ENCODE measurements at places on chromosomes 11 and 22.

- DNase-seq = no peak
These were observed 3.6 kb upstream of the FBXO3 start for GRCh38 chr11:33777906-33778305.

GRCh38 chr11:96207459-96208449 is 135.2 kb downstream of the MAML2 start:
- peak; percentile 70 for DNase-seq

GRCh38 chr11:110962921-110963320 is 250.7 kb upstream of the ARHGAP20 start:
- no peak for DNase-seq

- DNase-seq = no peak
These were observed 753.1 kb upstream of the ARHGAP42 start for GRCh38 chr11:99934008-99934407.

Measured in SW480 (cell line).